Activated CD4-positive, alpha-beta T cell treated with anti-CD3 and anti-CD28 coated beads for 4 hours (primary cell): ENCODE measurements at places on chromosomes 4 and X.

DNA sequence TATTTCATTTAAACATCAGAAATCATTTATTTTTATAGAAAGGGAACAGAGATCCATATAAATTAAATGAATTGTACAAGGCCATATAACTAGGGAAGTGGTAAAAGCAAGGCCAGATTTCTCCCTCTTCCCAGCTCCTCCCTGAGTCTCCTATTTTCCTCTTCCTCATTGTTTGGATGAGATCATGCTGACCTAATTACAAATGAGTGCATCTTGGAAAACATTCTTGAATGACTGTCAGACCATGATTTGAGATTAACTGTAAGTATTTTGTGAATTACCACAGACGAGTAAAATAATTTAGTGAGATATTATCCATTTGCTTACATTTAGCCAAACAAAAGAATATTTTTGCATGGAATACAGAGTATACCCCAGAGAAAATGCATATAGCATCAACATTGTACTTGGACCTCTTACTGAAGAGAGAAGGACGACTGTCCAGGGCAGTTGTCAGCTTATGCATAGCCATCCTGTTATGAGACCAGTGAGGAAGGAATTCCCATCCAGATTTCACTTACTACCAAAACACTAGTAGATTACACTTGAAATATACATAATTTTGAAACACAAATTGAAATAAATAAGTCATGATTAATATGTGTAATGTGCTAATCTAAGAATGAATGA lies 47.3 kb downstream of the SLAIN2 start:
- DNase-seq: no peak

DNA sequence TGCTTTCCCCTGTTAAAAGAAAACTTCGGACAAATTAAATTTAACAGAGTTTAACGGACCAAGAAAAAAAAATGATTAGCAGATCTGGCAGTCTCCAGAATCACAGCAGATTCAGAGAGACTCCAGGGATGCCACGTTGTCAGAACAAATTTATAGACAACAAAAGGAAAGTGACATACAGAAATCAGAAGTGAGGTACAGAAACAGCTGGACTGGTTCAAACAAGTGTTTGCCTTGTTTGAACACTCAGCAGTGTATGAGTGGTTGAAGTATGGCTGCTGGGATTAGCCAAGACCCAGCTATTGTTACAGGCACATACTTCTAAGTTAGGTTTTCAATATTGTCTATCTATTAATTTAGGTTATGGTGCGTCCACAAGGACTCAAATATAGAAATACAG lies 19.1 kb downstream of the PIR start:
- no peak for DNase-seq

DNA sequence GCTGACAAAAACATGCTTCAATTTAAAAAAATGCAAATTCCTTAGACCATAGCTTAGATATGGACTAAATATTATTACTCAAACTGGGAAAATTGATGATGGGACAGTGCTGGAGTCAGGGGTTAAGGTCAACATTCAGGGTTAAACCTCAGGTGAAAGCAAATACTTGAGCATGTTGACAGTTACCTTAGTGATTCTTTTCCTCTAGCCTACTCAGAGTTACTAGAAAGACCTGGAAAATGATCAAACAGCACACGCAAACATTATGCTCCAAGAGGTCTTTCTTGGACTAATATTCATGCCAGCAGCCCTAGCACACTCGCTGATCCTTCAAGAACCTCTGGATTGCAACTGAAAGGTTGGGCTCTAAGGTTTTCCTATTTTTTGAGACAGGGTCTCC lies 10.8 kb downstream of the IGFBP7 start:
- no peak for DNase-seq

DNA sequence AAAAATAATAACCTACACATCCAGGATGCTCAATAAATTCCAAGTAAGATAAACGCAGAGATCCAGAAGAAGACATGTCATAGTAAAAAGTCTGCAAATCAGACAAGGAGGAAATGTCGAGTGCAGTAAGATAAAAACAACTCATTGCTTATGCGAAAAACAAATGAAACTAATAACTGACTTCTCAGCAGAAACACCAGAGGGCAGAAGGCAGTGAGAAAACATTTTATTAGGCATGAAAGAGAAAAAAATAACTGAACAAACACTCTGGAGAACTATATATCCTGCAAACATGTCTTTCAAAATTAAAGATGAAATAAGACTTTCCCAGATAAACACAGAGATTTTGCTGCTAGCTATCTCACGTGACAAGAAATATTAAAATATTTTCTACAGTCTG lies 201.3 kb upstream of the CTSO start:
- DNase-seq: no peak

- no peak for DNase-seq
Observed at GRCh38 chr4:69727426-69727825, 33.0 kb downstream of the SULT1B1 start.

- no peak for DNase-seq
Observed at GRCh38 chr4:111450867-111451266, 694.4 kb upstream of the FAM241A start.

DNA sequence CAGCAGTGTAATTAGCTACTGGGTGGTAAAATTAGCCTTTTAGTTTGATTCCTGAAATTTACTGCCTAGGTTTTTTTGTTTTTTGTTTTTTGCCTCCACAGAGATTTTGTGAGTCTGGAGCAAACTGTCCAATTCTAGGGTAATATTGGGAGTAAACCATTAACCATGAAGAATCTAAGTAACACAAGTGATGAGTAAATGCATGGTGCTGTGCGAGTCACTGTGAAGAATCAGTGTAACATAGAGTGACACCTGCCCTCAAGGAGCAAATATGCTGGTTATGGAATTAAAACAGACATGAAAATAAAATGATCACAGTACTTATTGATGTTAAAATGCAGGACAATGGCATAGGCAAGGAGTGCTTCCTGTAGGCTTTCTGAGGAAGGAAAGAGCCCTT lies 60.1 kb downstream of the LRP2BP start:
- no peak for DNase-seq

- DNase-seq: no peak
Observed at GRCh38 chr4:36111172-36111571, 133.1 kb downstream of the ARAP2 start.

DNA sequence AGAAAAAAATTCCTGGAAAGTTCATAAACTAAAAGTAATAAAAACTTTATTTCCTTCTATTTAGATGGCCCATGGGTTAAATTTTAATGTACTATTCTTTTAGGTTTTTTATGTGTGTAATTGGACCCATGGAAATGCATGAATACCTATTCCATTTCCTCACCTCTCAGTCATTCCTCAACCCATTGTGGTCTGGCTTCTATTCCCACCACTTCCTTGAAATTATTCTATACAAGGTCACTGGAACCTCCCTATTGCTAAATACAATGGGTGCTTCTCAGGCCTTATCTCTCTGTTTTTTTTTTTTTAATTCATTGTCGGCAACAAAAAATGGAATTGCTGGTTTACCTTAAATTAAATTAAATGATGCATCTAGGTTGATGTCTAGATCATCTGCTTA lies 17.2 kb downstream of the SLC39A8 start:
- DNase-seq: no peak

GRCh38 chr4:135485371-135485770 lies 1283.8 kb upstream of the PABPC4L start:
- no peak for DNase-seq

GRCh38 chr4:184399512-184399908 lies 74.8 kb downstream of the IRF2 start:
- DNase-seq: no peak

DNA sequence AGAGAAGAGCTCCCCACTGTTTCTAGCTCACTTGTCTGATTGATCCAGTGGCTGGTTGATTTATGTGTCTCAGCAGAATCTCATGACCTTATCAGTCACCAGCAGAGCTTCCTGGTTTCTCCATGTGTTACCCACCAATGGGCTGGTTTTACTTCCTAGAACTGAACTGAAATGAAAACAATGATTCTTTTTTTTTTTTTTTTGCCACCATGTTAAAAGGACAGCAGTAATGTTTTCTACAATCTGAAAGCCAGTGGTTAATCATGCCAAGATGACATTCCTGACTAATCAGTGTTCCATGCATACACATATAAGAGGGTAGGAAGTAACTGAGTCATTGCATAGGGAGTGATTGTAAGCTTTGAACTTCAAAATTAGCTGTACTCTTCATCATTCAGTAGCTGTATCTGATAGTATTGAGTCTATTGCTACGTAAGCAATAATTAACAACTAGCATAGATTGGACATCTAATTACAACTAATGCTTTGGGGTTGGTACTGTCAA lies 67.7 kb downstream of the SLC4A4 start:
- no peak for DNase-seq

DNA sequence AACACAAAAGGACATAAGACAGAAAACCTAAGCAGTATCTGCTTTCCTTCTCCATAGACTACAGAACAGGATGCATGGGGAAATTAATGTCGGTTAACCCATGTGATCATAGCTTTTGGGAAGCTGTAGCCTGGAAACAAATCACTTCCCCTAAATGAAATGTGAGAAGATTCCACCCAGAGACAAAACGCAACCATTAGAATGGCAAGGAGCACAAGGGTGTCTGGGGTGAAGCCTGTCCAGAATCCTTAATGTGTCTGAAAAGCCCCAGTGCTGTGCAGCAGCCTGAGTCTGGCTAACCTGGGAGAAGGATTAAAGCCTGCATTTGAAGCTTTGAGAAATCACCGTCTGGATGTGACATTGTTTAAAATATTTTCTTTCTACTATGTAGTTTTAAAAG lies 213.3 kb downstream of the ANKRD50 start:
- no peak for DNase-seq

- no peak for DNase-seq
Observed at GRCh38 chrX:11241720-11242119, 51.5 kb upstream of the AMELX start.

- no peak for DNase-seq
Observed at GRCh38 chr4:121693450-121693849, 3.3 kb downstream of the ANXA5 start.

DNA sequence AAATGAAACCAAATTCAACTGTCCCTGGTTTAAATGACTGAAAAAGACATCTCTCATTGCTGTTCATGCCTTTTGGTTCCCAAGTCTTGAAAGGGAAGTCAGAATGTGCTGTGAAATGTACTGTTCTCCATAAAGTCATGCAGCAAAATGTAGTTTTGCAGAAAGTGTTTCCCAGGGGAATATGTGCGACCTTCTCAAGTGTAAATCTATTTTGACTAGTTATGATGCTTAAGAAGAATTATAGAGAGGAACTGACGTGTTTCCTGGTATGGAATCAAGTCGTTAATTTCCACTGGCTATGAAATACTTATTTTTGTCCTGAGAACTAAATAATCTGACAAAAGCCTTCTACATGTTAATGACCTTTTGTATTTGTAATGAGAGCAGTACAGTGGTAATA lies 223.1 kb downstream of the CLCN4 start:
- no peak for DNase-seq

DNA sequence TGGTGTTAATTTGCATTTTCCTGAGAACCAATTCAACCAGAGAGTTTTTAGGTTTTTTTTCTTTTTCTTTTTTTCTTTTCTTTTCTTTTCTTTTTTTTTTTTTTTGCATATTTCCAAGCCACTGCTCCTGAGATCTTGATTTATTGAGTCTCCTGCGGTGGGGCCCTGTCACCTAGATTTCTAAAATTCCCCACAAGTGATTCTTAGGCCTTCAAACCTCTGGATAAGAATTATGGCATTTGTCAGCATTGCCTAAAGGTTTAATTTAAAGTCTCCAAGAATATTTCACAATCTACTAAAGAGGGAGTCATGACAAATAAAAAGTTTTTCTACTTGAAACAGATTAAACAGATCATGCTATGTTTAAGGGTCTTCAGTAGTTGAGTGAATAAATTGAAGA lies 84.9 kb downstream of the GAB1 start:
- no peak for DNase-seq

- DNase-seq: no peak
Observed at GRCh38 chr4:70197842-70198241, 2.3 kb downstream of the ODAM start.

DNA sequence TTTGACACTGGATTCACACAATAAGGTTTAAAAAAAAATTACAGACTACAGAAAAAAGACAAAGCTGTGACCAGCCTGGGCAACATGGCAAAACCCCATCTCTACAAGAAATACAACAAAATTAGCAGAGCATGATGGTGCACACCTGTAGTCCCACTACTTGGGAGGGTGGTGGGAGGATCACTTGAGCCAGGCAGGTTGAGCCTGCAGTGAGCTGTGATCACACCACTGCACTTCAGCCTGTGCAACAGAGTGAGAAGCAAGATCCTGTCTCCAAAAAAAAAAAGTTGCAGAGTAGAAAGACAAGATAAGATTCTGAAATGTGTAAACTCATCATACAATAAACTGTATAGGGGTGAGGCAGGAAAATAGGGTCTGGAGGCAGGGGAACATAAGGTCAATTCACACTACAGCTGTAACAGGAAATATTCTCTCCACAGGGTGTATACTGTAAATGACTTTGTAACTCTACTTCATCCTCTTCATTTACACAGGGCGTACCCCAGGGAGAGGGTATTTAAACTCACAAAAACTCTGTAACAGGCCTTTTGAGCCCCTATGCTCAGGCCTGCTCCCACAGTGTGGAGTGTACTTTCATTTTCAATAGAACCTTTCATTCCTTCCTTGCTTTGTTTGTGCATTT lies 112.6 kb upstream of the MAPK10 start:
- DNase-seq: no peak

DNA sequence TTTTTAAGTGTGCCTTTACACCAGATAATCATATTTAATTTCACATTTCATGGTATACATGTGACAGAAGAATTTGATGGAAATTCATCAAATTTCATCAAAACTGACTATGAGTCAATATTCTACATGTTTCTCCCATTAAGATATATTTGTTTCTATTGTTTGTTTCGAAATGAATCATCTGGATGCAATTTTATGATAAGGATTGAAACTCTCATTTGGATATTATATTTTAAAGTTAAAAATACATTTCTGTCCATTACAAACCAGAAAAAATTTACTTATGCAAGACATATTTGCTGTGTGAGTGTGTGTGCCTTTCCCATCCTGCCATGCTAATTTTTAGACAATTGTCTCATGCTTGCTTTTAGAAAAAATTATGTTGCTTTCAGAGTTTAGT lies 52.2 kb downstream of the SULT1B1 start:
- DNase-seq: no peak

DNA sequence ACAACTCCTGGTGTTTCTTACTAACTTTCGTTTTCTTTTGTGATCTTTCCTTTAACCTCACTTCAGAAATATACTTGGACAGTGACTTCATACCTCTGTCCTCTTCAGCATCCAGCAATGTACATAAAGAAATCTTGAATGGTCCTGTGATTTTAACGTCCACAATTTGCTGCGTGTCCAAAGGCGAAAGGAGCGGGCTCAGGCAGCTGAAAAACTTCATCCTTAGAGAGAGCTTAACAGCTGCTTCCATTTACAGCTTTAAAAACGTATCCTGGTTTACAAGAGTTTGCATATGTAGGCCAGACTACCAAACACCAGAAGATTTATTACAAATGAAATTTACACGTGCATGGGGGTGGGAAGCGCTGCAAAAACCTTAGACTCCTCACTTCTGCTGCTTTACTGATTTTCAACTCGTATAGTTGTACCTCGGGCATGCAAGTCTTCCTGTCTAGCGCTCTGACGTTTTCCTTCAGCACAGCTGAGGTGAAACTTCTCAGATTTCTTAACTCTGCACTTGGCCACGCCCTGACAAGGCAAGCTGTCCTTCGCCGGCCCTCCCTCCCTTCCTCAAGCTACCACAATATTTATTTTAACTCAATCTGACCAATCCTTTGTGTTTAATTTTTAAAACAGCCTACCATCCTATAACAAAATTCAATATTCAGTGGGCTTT lies 406.4 kb downstream of the FAM47A start:
- no peak for DNase-seq

- peak; percentile 7 for DNase-seq
Observed at GRCh38 chrX:15146515-15146914, 123.4 kb downstream of the ASB9 start.
